ENCODE measurements at places on chromosomes 3 and 15. TPM values are rescaled to one million over a fixed set of nuclear protein-coding genes. Genes with fewer than 3 reads are reported as not detected.
A peak's percentile ranks its signal among the peaks of the same experiment; 100 is the strongest.

IGF2BP2 gene
- total RNA-seq = 26.2 TPM

DNA sequence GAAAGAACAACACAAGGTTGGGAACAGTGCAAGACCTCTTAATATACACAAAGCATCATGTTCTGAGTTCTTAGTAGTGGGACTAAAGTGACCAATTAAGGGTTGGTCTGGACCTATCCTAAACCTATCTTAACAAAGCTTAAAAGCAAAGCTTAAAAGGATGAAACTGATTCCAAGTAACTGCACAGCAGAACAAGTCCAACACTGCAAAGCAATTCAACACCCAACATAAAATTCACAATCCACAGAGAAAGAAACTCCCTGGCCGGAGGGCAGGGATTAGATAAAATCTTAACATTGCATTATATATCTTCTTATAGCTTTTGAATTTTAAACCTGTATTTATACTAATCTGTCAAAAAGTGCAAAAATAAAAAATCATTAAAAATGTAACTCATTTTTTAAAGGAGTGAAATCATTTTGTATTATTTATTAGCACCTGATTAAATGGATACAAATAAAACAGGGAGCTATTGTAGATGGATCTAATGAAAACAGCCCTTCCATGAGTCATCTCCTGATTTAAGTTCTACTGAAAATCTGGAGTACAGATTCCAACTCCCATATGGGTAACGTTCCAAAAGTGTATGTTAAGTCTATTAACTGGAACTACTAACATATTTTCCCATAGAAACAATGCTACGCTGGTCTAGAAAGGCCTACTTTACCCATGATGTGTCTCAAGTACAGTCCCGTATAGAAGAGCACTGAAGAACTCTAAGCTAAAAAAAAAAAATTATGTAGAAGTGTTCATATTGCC is 34.9 kb downstream of the PIK3R4 start:
- H3K27ac ChIP-seq = no peak overlapping the region
- no peak overlapping the region for H3K4me3 ChIP-seq
- DNase-seq = no peak
- H3K27me3 ChIP-seq = no peaks in the 10 kb centered on the region

SNTN gene
- not detected for total RNA-seq

- no peaks in the 10 kb centered on the region for H3K36me3 ChIP-seq
- peak; percentile 61 for DNase-seq
- H3K4me3 ChIP-seq = peak overlapping the region; percentile 49
- peaks cover 2% of the 10 kb centered on the region for H3K4me1 ChIP-seq
These were observed 26.4 kb downstream of the TYRO3 start for GRCh38 chr15:41585127-41586047.

DNA sequence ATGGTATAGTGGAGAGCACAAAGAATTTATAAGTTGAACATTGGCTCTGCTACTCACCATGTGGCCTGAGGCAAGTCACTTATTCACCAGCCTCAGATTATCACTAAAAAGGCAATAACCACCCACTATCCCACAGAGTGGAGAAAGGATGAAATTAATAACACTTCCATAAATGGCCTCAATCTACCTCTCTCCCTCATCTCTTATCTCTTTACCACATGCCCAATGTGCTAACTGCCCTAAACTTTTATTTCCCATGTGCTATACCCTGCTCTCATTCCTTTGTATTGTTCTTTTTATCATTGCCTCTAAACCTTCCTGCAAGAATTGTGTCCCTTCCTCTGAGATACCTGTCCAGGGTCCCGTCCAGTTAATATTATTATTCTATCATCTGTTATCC is 26.0 kb downstream of the SLC12A6 start:
- no peak for DNase-seq
- H3K27ac ChIP-seq = no peak overlapping the region
- H3K27me3 ChIP-seq = no peaks in the 10 kb centered on the region
- H3K36me3 ChIP-seq = no peaks in the 10 kb centered on the region

GRCh38 chr15:78241017-78241416 is 6.7 kb upstream of the ACSBG1 start:
- no peak overlapping the region for H3K27ac ChIP-seq
- H3K4me3 ChIP-seq = no peak overlapping the region
- H3K4me1 ChIP-seq = no peaks in the 10 kb centered on the region
- peaks cover 3% of the 10 kb centered on the region for H3K27me3 ChIP-seq
- no peaks in the 10 kb centered on the region for H3K36me3 ChIP-seq

DNA sequence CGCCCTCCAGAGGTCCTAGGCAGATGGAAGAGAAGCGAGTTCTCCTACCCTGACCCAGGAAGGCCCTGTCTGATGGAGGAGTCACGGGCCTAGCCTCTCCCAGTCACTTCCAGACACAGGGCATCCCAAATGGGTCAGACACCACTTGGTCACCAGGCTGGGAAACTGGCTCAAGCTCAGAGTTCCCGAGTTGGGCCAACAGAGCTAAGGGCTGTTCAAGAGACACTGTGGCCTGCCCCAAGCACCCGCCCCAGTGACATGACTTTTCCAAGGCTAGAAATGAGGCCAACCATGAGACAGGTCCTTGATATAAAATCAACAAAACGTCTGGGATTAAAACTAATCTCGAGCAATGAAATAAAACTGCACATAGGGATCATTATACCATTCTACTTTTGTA is 113.8 kb downstream of the IQSEC1 start:
- no peak overlapping the region for H3K27ac ChIP-seq
- no peak overlapping the region for H3K4me3 ChIP-seq
- H3K27me3 ChIP-seq = no peaks in the 10 kb centered on the region
- peaks cover 2% of the 10 kb centered on the region for H3K36me3 ChIP-seq

GRCh38 chr3:126866175-126866759 is 116.6 kb upstream of the PLXNA1 start:
- no peak for DNase-seq
- H3K4me3 ChIP-seq = no peak overlapping the region
- no peak overlapping the region for H3K27ac ChIP-seq
- H3K27me3 ChIP-seq = no peaks in the 10 kb centered on the region
- no peaks in the 10 kb centered on the region for H3K4me1 ChIP-seq

RGMA gene
- 1.3 TPM for total RNA-seq

DNA sequence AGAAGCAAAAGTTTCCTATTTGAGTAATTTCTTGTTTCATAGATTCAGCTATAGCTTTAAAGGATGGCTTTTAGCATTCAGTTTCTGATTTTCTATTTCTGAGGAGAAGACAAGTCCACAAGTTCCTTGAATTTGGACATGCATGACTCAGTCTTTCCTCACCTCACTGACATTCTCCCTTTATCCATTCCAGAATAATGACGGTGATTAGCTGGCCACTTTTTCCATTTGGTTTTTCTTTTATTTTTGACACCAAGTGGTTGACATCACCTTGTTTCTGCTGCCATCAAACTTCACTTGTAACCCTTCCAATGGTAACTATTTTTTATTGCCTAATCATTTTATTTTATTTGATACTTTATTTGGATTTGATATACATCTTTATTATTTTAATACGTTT is 404.4 kb upstream of the KCNMB2 start:
- no peaks in the 10 kb centered on the region for H3K36me3 ChIP-seq
- no peak overlapping the region for H3K4me3 ChIP-seq
- H3K27ac ChIP-seq = no peak overlapping the region
- no peaks in the 10 kb centered on the region for H3K27me3 ChIP-seq

DNA sequence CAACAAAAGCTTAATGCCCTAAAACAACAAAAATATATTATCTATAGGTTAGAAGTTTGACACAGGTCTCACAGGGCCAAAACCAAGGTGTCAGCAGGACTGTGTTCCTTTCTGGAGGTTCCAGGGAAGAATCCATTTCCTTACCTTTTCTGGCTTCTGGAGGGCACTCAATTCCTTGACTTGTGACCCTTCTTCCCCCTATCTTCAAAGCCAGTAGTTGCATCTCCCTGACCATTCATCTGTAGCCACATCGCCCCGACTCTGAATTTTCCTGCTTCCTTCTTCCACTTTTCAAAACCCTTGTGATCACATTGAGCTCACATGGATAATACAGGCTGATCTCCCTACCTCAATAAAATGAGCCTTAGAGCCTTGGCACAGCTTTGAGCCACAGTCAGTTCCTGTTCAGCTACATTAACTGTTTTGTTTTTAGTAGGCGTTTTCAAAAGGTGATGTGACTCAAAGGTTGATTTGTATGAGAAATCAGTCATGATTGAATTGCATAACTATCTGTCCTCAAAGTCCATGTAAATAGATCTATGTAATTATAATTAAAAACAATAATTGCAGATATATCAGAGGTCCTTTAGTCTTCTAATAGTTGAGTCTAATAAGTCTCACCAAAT is 12.4 kb downstream of the PFN2 start:
- H3K27me3 ChIP-seq = no peaks in the 10 kb centered on the region
- H3K36me3 ChIP-seq = peaks cover 2% of the 10 kb centered on the region
- H3K27ac ChIP-seq = no peak overlapping the region
- no peak overlapping the region for H3K4me3 ChIP-seq

DNA sequence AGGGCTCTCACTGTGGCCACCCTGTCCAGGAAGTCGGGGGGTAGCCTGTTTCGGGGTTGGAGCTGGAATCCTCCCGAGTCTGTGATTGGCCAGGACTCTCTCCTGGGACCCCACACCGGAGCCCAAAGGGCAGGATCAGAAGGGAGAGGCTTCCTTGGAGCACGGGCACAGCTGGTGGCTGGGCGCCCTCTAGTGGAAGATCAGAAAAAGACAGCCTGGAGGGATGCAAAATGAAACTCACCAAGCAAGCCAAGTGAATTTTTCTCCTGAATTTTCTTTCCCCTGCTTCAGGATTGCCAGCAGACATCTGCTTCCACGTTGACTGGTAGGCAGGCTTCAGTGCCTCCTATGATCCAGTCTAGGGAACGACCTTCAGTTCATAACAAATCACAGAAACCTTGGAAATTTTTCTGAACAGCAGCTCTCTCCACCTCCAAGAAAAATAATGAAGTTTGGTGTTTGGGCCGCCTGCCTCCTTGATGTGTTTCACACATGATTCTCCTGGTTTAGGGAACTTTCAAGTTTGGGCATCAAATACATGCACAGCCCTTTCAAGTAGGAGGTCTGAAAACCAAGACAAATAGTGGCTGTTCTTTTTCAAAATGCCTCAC is 224.6 kb downstream of the VPS13C start:
- no peaks in the 10 kb centered on the region for H3K27me3 ChIP-seq
- no peak overlapping the region for H3K27ac ChIP-seq
- H3K4me3 ChIP-seq = no peak overlapping the region
- H3K4me1 ChIP-seq = no peaks in the 10 kb centered on the region

STRIT1 gene
- total RNA-seq = not detected

CEP19 gene
- 4.4 TPM for total RNA-seq

GRCh38 chr3:122151480-122151879 is 32.0 kb upstream of the CASR start:
- H3K27ac ChIP-seq = no peak overlapping the region
- DNase-seq = no peak
- no peaks in the 10 kb centered on the region for H3K4me1 ChIP-seq

GRCh38 chr3:12891391-12891984 is 50.1 kb upstream of the RPL32 start:
- H3K36me3 ChIP-seq = no peaks in the 10 kb centered on the region
- peak overlapping the region; percentile 25 for H3K4me3 ChIP-seq
- peaks cover 10% of the 10 kb centered on the region for H3K27me3 ChIP-seq
- no peak for DNase-seq

ZWILCH gene
- 11.6 TPM for total RNA-seq

SAMMSON gene
- total RNA-seq = under 0.01 TPM

All from fibroblast of lung (primary cell).